ENCODE measurements at places on chromosomes 3 and 15. TPM values are rescaled to one million over a fixed set of nuclear protein-coding genes. Genes with fewer than 3 reads are reported as not detected.

The HTR3E gene
- total RNA-seq, result not detected

The FOXP1 gene
- total RNA-seq, result 45.1 TPM

The TERB2 gene
- total RNA-seq, result not detected

The CTDSPL gene
- 36.1 TPM for total RNA-seq

The SI gene
- total RNA-seq, result not detected

The HRG gene
- not detected for total RNA-seq

The ISG20 gene
- 17.2 TPM for total RNA-seq

The FGF12 gene
- 0.15 TPM for total RNA-seq

Data from epithelial cell of umbilical artery (primary cell).